Stimulated activated CD8-positive, alpha-beta memory T cell treated with anti-CD3 and anti-CD28 coated beads, Interleukin-12 subunit alpha, Interleukin-12 subunit beta, amount 100 ng/mL, for 4 hours (primary cell): ENCODE measurements at places on chromosomes 7 and 10.

DNA sequence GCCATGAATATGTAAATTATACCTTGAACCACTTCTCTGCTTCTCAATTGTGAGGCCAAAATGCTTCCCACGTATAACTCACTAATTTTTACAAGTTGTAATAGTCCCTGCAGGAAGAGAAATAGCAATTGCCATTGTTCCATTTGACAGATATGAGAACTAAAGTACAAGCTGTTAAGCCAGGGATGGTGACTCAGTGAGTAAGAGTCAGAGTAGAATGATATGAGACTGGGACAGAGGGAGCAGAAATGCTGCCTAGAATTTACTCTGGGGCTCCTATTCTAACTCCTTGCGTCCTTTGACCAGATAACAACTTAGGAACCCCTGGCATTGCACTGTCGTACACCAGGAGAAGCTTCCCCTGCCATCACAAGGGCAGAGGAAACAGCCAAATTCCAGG is 45.1 kb upstream of the SEPTIN7 start:
- DNase-seq: no peak

DNA sequence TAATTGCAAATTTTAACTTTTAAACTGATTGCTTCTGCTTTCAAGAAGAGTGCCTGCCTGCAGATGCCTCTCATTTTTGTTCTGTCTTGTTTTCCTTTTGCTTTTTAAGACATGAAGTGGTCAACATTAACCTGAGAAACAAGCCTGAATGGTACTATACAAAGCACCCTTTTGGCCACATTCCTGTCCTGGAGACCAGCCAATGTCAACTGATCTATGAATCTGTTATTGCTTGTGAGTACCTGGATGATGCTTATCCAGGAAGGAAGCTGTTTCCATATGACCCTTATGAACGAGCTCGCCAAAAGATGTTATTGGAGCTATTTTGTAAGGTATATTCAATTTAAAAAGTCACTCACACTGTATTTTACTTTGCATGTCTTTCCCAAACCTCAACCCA is 8.8 kb downstream of the GSTO2 start:
- DNase-seq: no peak

GRCh38 chr10:52644373-52645186 is 128.0 kb downstream of the MBL2 start:
- DNase-seq: no peak

GRCh38 chr7:93226310-93226709 is at the start of gene HEPACAM2:
TSS of gene HEPACAM2 (minus strand) at chr7:93226469.
- no peak for DNase-seq

- DNase-seq: no peak
Observed at GRCh38 chr7:141071260-141071854, 2.5 kb upstream of the TMEM178B start.

DNA sequence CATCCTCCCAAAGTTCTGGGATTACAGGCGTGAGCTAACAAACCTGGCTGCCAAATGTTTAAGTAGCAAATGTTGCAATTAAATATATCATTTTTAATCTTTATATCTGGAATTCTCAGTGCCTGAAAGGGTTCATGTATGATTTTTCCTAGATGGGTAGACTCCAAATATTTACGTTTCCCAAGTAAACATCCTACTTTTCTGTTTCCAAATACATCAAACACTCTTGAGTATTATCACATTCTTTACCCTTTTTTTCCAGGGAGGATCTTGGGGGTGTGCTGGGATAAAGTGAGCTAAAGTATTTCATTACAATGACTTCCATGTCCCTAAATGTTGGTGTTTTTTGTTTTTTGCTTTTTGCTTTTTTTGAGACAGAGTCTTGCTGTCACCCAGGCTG is 32.9 kb upstream of the CYTH3 start:
- no peak for DNase-seq

- no peak for DNase-seq
Observed at GRCh38 chr10:111118758-111119157, 41.9 kb downstream of the ADRA2A start.

GRCh38 chr7:47038621-47039020 is 543.3 kb downstream of the TNS3 start:
- DNase-seq: no peak

GRCh38 chr7:67463983-67464382 is 467.4 kb downstream of the TYW1 start:
- DNase-seq: no peak

GRCh38 chr10:104809288-104810090 is 168.4 kb downstream of the SORCS3 start:
- no peak for DNase-seq

GRCh38 chr10:71234970-71235685 is 22.8 kb downstream of the UNC5B start:
- no peak for DNase-seq

DNA sequence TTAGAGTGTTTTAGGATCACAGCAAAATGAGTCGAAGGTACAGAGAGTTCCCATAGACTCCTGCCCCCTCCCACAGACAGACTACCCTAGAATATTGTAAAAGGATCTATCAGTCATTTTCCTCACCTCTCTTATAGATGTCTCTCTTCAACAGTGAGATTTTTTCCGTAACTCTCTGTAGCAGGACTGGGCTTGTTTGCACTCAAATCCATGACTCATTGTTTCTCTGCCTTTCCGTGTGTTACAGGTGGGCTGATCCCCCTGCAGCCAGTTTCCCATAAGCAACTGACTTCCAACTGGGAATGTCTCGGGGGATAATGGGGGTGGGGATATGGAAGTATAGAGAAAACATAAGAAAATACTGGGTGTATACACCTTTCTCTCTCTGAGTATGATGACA is 921.0 kb downstream of the GATA3 start:
- no peak for DNase-seq

- DNase-seq: no peak
Observed at GRCh38 chr7:37013771-37014170, 289.5 kb upstream of the AOAH start.

DNA sequence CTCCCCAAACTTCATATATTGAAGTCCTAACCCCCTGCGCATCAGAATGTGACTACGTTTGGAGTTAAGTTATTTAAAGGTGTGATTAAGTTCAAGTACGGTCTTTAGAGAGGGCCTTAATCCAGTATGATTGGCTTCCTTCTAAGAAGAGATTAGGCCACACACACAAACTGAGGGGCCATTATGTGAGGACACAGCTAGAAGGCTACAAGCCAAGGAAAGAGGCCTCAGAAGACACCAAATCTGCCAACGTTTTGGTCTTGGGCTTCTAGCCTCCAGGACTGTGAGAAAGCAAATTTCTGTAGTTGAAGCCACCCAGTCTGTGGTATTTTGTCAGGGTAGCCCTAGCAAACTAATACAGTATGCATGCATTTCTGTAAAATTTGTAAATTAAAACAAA is 41.7 kb downstream of the REEP3 start:
- DNase-seq: no peak

DNA sequence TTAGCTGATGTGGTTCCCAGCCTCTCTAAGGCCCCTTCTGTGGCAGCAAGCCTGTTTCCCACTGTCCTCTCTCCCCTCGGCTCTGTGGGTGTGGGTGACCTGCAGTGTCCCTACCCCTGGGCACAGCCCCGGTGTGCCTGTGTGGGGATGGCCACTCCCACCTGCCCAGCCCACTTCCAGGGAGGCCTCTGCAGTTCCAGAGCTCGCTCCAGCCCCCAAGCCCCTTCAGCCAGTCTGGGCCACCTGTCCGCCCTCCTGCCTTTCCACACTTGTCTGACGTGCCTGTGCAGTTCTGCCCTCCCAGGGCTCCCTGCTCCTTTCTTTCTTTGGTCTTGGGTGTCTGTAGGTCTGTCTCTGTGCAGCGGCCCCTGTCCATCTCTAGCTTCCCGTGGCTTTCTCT is 127.0 kb upstream of the PPIF start:
- no peak for DNase-seq

DNA sequence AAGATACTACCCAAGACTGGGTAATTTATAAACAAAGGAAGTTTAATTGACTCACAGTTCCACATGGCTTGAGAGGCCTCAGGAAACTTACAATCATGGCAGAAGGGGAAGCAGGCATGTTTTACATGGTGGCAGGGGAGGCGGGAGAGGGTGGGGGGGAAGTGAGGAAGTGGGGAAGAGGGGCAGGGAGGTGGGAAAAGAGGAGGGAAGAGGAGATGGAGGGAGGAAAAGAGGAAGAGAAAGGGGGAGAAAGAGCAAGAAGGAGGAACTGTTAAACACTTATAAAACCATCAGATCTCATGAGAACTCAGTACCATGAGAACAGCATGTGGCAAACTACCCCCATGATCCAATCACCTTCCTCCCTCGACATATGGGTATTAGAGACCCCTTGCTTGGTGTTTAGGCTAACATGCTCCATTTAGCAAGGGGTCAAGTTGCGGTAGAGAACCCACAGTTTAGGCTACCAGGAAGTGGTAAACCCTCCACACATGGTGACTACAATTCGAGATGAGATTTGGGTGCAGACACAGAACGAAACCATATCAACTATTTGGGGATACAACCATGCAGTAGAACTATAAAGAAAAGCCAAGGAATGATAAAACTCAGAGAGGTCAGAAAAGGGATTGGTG is 3.5 kb upstream of the LMBR1 start:
- no peak for DNase-seq

DNA sequence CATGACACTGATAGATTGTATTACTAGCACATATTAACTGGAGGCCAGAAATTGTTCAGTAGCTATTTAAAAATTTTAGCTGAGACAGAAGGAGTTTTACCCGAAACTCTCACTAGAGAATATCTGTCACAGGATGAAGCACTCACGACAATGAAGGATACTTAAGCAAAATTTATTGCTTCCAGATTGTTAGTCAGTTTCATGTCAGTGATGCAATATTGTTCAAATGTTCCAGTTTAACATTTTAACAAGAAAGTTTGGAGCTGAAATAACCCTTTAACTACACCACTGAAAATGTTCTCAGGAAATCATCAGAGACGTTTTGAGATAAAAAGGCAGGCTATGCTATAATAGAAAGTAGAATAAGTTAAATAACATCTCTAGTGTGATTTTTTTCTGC is 15.0 kb upstream of the CADPS2 start:
- DNase-seq: no peak

- DNase-seq: no peak
Observed at GRCh38 chr10:82847242-82847641, 972.2 kb downstream of the NRG3 start.

DNA sequence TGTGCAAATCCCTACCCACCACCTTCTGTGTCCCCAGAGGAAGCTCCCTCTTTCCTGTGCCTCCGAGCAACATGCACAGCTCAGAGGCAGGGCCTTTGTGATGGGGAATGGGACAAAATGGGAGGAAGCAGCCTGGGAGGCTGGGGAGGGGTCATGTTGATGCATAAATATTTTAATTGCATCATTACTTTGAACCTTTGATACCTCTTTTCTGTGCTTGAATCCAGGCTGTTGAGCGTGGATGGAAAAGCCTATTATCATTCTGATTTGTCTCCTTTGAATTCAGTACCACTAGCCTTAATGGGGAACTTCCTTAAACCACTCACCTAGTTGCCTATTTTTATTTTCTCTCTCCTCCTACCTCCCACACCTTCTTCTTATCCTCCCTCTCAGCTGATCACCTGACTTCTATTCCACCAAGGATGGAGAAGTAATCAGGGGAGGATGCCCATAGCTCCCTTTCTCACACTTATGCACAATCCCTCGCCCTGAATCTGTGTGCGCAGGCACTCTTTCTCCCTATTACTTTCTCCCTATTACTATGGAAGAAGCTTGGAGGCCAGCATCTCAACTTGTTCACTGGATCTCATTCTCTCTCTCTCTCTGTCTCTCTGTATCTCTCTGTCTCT is 78.5 kb downstream of the SEC61G start:
- no peak for DNase-seq

DNA sequence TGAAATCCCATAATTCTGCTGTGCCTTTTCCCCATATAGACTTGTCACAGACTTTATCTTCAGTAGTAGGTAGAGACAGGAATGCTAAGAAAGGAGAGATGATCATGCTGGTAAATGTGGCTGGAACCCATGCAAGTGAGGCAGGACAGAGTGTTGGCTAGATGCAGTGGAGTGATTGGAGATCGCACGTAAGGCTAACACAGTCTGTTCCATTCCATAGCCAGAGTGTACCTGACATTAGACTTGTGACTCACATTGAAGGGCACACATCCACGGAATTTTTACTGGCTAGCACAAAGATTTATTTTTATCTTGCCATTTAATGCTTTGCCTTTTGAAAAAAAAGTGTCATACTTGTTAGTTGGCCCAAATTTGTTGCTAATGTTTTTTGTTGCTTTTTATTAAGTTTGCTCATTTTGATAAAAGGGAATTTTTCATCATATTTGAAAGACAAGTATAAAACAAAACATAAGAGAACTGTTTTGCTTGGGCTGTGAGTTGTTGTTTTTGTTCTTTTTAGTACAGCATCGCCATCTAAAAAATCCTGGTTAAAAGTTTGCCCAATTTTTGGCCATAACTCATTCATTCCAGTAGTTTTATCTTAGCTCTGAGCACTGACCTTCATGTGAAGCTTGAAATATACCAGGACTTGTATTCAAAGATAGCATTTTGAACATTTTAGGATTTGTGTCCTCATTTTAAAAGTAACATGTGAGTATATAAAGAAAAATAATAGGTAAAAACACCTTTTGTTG is 81.0 kb downstream of the CPED1 start:
- no peak for DNase-seq

DNA sequence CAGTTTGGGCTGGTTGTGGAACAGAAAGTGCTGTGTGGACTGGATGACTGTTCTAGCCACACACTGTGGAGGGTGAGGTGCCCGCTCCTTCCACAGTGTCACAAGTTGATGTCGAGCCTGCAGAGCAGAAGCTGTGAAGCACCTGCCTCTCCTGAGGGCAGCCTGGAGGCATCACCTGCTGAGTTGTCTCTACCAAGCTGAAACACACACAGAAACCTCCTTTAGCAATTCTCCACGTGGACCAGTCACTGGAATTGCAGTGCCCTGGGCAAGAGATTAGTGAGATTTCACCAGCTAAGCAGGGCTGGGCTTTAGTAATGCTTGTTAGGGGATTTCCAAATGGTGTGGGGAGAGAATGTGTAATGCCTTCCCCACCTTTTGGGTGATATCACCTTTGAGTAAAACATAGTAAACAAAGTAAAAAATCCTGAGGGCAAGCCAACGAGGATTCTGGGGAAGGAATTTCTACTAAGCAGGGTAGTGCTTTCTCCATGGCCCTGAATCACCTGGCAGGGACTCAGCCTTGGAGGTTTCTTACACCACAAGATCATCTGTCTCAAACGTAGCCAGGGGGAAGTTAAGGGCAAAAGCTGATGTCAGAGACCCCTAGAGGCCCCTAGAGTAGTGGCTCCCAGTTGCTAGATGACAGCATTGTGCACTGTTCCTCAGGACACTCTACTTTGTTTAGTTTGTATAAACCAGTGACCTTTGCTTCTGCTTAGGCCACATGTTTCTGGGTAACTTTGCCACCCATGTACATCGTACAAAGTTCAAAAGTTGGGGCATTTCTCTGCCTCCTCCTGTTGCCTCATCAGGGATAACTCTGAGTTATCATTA is 233.1 kb upstream of the IGFBP3 start:
- no peak for DNase-seq

- DNase-seq: no peak
Observed at GRCh38 chr7:149824301-149824741, 13.9 kb upstream of the ZNF862 start.

GRCh38 chr10:56881218-56881617 is 520.2 kb upstream of the ZWINT start:
- no peak for DNase-seq
